Suppressor macrophage treated with lipopolysaccharide for 4 hours (primary cell): ENCODE measurements at places on chromosomes 2 and 18.

- DNase-seq, result no peak
Measured at GRCh38 chr2:234025891-234026401, 24.6 kb upstream of the SPP2 start.

GRCh38 chr2:212968284-212969081 is 182.9 kb downstream of the IKZF2 start:
- DNase-seq, result no peak

DNA sequence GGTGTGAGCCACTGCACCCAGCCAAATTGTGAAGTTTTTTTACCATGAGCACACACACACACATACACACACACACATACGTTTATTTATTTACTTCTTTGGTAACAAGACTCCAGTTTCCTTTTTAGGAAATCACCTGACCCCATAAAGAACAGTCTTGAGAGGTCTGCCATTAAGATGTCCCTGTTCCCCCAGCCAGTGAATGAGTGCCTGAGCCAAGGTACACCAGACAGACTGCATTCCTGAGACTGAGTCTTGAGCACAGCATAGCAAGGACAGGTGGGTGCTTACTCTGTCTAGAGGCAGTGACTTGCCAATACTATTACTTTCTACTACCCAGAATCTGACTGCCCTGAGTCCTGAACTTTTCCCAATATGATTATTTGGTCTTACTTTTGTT is 167.2 kb upstream of the SATB2 start:
- no peak for DNase-seq

DNA sequence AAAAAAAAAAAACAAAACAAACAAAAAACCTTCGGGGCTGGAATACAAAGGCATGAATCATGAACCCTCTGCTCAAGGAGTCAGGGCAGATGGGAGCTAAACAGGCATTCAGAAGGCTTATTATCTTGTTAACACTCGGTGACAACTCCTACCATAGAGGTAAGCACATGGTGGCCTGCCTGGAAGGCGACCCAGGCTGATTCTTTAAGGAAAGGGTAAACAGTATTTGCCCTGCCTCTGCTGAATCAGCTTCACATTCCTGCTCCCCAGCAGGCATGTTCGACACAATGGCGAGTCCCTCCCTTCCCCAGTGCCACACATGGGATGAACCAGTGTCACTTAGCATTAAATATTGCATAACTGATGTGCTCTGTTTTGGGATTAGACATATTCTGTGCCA is 191.9 kb downstream of the ARL4C start:
- no peak for DNase-seq

DNA sequence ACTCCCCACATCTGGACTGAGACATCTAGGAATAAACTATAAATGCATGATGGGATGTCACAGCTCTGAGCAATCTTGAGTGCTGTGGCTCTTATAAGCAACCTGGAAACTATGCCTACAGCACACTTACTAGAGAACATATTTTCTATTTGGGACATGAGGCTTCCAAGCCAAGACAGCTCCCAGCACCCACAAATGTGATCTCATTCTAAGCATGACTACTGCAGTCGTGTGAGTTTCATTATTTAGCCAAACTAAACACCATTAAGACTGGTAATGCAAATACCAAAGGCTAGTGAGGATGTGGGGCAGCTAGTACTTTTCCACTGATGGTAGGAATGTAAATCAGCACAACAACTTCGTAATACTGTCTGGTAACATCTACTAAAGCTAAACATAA is 72.5 kb downstream of the RTTN start:
- no peak for DNase-seq

DNA sequence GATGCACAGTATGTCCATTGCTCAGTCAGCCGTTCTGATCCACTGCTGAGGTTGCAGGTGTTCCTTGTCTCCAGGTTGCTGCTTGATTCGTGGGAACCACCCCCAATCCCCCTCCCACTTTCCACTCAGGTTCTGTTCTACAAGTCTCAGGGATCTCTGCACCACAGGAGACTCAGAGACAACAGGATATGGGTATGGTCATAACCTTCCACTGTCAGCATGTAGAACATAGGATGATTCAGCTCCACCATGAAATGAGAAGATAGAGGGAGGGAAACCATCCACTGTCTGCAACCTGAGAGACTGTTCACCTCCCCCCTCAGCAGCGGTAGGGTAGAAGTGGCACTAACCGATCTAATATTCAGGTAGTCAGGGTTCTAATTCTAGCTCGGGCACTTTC is 19.0 kb upstream of the KLF7 start:
- DNase-seq, result no peak

DNA sequence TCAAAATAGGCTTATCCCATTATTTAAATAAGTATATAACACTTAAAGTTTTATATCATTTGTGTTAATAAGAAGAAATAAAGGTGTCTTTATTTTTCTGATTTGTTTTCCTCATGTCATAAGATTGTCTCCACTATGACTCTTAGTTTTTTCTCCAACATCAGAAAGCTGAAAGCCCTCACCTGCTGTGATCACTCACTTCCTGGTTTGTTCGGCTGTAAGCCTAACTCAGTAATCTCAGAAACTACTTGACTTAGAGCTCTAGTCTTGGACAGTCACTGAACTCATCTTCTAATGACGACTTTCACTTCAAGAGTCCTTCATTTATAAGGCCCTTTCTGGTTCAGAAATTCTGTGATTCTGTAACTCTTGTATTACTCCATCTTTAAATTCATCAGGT is 311.0 kb downstream of the ZEB2 start:
- DNase-seq, result no peak

DNA sequence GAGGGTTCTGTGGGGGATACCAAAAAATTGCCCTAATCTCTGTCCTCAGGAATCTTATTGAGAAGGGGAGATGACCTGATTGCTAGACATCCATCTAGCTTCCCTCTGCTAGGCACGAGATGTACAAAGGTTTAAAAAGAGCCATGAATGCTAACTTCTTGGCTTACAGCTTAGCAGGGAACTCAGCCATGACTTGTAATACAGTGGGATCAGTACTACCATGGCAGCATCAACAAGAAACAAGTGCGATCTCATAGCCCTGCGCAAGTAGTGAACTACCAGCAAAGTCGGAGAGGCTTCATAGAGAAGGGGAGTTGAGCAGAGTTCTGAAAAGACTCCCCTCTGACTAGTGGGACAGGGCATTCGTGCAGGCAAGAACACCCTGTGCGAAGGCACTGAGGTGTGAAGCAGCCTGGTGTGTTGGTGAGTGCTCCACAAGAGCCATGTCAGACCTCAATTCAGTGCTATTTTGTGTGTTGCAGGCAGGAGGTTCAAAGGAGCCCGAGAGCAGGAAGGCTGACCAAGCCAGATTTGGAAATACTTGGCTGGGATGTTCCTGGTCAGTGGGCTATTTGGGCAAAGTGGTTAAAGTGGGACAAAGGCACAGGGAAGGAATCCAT is 130.0 kb downstream of the FMNL2 start:
- no peak for DNase-seq

DNA sequence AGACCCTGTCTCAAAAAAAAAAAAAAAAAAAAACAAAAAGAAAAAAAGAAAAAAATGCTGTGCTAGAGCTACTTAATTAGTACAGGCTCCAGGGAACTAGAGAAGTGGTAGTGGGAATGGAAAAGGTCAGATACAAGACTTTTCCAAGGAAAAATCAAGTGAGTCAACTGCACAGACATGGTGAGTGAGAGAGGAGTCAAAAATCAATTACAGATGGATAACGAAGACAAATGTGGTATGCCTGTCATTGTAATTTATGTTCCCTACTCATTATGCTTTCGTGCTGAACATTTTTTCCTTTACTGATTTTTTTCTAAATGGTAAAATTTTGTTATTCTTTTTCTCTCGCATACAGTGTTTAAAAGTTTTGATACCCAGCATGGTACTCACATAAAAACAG is 111.5 kb downstream of the MDH1 start:
- DNase-seq, result no peak

DNA sequence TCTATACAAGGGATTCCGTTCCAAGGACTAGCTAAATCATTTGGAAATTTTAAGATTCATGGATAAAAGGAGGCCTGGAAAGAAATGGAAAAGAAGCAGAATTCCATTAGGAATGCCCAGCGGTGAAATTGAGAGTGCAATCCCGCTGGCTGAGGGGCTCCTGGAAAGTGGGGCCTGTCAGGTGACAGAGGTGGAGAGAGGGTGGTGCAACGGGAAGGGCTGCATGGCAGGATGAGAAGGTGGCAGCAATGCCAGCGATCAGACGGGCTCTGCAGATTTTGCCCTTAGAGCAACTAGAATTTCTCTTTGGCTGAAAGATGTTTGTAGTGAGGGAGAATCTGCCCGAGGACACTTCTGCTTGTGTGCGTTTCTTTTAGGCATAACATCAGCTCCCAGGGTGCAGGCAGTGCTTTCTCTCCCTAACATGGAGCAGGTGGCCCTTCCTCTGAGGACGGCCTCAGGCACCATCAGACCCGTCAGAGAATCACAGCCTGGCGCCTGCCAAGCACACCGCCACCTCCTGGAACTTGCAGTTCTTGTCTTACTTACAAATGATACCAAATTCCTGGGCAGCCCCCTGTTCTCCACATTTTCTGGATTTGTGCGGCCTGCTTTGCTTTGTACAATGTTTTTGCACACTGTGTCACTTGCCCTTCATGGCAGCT is 261.6 kb downstream of the NDUFA10 start:
- no peak for DNase-seq

DNA sequence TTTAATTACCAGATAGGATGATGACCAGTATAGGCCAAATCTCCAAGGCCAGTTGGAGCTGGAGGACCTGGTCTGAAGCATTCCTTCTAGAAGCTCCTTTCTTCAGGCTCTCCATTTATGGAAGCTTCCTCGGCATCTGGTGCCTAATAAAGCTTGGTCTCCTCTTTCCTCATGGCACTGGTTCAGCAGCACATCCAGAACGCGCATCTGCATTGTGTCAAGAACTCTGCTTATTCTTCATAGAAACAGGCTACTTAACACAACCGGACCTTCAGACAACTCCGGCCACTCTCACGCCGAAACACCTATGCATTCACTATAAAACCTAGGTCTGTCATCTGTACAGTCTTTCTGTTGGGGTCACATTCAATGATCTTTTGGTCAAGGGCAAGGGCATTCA is 99.8 kb downstream of the COL6A3 start:
- DNase-seq, result no peak

DNA sequence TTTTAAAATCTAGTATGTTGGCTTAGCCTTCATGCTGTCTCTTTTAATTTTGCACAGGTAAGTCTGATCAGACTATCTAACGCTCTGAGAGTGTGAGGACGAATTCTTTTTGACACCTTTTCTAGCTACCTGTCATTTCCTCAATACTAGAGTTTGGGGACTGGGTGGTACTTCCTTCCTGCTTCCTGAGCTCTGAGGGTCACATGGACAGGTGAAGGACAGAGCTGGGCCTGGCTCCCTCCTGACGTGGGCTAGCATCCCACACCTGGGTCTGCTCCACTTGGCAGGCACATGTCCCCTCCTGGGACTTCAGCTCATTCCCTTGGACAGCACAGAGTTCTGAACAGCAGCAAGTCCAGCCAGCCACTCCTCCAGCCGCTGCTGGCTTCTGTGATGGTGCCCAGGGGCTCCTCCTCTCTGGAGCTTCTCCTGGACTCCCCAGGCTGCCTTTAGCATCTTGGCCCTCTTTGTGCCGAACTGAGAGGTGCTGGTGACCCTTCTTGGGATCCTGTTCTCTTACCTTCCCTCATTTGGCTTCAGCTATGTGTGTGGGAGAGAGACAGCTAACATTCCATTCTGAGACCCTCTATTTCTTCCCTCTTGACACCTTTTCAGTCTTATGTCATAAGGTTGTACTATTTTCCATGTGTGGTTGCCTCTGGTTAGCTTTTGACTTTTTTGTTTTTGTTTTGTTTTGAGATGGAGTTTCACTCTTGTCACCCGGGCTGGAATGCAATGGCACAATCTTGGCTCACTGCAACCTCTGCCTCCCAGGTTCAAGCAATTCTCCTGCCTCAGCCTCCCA is 106.9 kb downstream of the B3GNT2 start:
- DNase-seq, result peak; percentile 36

DNA sequence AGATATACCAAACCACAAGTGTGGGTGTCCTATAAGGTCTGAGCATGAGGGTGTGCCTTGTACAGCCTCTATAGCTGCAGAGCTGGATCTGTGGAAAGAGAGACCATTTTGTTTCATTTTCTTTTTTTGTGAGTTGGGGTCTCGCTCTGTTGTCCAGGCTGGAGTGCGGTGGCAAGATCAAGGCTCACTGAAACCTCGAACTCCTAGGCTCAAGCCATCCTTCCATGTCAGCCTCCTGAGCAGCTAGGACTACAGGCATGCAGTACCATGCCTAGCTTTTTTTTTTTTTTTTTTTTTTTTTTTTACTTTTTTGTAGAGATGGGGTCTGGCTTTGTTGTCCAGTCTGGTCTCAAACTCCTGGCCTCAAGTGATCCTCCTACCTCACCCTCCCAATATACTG is 10.7 kb downstream of the KIF3C start:
- DNase-seq, result no peak

DNA sequence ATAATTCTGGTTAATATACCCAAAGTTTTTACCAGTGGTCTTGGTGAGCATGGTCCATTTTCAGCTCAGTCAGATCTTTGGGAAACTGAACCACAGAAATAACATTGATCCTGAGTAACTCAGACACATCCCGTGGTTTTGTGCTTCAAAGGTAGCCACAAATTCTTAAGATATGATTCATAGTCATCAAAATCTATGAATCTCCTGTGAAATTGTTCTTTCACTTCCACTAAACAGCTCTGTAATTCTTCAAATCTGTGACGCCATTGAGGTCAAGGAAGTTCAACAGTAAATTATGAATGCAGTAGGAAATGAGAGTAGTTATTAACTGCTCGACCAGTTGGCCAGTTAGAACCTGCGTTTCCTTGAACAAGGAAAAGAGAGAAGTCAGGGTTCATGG is 147.3 kb downstream of the IRS1 start:
- peak; percentile 63 for DNase-seq
